Effector CD4-positive, alpha-beta T cell (primary cell): ENCODE measurements at places on chromosomes 12 and 14.

DNA sequence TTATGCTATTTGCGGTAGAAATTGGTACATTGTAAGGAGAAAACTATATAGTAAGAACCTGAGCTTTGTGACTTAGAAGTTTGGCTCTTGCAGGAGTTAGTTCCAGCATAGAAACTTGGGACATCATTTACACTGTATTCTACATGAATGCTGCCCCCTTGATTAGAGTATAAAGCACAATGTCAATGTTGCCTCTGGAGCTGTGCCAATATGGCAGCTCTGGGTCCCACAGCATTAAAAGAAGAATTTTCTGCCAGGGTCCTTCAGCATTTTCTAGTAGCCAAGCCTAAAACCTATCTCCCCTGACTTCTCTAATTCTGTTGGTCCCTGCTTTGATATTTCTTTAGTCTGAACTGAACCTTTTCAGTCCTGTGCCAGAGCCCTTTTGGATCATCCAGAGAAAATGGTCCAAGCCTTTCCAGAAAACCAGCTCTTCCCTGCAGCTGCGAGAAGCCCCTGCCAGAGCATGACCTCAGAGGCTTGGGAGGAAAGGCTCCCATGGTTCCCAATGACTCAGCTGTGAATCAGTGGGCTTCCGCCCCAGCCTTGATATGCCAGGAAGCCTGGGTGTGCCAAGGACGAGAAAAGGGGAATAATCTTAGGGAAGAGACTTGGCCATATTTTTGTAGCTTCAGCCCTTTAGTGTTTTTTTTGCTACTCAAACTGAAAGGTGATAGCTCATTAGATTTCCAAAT lies 43.2 kb downstream of the PLEKHG7 start:
- no peak for DNase-seq

GRCh38 chr12:69966839-69967238 lies 141.8 kb downstream of the MYRFL start:
- no peak for DNase-seq

DNA sequence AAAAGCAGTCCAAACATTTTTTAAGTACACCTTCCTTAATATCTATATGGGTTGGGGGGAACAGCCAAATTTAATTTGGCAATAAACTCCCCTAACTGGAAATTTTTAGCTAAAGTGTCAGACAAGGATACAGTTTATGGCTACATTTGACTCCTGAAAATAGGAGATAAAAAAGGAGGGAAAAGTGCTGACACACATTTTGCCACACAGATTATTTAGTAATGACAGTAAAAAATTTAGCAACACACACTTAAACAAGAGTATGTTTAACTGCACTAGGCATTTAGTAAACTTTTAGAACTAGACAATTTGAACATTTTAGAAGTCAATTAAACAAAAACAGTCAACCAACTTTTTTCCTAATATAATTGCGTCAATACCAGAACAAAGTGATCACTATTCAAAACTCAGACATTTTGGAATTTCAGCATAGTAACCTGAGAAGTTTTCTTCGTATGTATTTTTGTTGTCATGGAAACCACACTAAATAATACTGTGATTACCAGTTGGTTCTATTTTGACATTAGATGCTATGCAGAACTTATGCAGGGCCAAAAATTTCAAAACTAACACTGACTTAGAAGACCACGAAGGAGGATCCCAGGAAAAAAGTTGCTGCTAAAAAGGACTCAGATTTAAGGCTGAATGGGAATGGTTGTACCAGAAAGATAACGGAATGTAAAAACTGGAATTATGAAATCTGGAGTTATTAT lies 13.4 kb downstream of the GMFB start:
- DNase-seq, result no peak

GRCh38 chr14:75991753-75992152 lies 6.2 kb downstream of the IFT43 start:
- no peak for DNase-seq

- DNase-seq, result no peak
These were observed 78.3 kb downstream of the NPAS3 start for GRCh38 chr14:33017016-33017415.

GRCh38 chr12:22530-23201 lies 43.9 kb upstream of the IQSEC3 start:
- DNase-seq, result no peak

DNA sequence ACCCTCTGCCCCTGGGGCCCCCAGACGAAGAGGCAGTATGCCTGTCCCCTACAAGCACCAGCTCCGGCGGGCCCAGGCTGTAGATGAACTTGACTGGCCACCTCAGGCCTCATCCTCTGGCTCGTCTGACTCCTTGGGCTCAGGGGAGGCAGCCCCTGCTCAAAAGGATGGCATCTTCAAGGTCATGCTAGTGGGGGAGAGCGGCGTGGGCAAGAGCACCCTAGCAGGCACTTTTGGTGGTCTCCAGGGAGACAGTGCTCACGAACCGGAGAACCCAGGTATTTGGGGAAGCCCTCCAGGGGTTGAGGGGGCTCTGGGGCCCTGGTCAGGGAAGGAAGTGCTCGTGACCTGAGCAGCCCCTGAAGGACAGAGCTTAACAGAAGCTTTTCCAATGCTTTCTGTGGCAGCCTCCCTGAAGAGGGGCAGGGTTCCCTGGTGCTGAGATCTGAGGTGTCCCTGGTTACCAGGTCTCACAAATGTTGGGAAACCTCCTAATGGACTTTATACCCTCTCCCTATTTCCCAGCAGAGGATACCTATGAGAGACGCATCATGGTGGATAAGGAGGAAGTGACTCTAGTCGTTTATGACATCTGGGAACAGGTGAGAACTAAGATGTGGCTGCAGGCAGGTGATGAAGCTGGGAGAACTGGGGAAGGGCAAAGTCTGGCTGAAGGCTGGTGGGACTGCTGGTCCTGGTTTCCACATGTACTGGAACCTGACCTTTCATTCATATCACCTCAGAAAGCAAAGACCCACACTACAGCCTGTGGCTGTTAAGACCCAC lies 1.9 kb downstream of the REM2 start:
- no peak for DNase-seq

DNA sequence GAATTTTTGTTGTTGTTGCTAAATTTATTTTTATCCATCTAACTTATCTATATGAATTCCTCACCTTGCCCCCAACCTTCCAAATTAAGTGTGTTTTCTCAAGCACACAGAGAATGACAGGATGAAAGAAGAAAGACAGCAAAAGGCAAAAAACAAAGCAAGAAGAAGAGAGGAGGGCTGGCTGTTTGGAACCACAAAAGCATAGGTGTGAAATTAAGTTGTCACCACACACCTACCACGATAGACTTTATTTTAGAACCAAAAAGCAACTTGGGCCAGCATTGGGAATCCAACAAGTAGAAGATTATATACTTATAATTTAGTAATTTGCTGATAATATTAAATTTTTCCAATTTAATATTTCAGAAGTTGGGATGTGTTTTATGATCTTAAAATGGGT lies 58.7 kb upstream of the REP15 start:
- DNase-seq, result no peak

GRCh38 chr14:55019968-55020554 lies 6.8 kb downstream of the WDHD1 start:
- no peak for DNase-seq
